ENCODE measurements at places on chromosomes 16 and 17.

DNA sequence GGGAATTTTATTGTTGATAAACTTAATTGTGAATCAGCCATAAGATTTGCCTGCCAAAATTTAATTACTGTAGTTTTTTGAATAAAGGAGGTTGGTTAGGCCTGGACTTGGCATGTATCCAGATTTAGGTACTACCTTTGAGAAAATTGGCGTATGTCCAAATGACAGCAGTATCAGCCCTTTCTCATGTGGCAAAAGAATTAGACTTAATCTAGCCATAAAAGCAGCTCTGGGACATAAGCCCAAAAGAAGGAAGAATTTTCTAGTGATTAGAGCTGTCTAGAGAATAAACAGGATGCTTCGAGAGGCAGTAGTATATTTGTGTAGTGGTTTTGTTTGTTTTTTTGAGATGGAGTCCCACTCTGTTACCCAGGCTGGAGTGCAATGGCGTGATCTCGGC is 27.7 kb downstream of the PPM1E start:
- no peak for ATAC-seq

DNA sequence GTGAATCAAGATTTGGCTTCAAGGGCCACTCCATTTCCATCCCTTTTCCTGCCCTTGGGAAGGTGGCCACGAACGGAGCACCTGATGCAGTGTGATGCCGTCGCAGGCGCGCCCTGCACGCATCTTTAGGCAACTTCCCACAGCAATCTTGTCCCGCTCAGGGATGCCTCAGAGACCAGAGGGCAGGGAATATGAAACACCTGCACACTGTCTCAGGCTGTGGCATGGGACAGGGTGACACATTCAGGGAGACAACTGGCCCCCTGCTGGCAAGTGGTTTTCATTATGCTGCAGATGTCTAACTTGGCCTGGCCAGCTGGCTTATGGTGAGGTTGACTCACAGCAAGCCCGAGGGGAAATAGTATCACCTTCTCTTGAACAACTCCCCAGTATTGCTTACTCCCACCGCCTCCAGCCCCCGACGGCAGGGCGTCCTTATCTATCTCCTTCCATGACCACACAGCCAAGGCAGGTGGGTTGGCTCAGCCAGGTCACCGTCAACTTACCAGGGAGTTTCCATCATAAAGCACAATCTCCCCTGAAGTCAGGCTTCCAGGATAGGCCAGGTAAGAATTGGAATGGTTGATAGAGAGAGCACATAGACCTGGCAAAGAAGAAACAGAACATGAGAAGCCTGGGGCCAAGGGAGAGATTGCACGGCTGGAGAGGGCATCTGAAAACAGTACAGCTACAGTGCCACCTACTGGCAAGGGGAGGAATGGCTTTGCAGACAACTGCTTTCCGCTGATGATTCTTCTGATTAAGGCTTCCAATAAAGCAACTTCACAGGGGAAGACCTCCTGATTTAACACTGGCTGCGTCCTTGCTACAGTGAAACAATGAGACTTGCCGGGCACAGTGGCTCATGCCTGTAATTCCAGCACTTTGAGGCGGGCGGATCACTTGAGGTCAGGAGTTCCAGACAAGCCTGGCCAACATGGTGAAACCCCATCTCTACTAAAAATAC is 21.1 kb downstream of the WIPI1 start:
- ATAC-seq = peak; percentile 65

DNA sequence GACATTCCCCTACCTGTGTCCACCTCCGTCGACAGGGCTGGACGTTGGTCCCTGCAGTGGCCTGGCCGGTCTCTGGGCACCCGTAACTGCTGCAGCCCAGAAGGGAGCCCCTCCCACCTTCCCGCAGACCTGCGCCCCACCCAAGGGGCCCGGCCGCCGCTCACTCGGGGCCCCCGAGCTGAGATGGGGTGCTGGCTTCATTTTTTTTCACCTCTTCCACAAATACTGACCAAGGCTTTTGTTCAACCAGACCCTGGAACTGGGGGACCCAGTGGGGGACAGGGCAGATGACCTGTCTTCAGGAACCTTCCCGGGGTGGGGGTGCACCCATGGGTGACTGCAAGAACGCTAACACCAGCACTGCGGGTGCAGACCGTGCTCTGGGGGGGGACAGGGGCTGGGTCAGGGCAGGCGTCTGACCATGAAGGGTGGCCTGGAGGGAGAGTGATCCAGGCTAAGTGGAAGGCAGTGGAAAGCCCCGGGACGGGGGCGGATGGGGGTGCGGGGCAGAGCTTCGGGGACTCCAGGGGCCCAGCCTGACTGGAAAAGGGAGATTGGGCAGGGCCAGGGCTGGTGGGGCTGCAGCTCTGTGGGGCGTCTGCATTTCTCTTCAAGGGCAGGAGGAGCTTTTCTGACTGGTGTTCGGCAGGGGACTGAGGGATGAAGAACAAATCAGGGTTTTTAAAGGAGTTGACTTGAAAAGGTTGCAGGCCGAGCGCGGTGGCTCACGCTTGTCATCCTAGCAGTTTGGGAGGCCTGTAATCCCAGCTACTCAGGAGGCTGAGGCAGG is 42.3 kb downstream of the SLC7A5 start:
- ATAC-seq = no peak

DNA sequence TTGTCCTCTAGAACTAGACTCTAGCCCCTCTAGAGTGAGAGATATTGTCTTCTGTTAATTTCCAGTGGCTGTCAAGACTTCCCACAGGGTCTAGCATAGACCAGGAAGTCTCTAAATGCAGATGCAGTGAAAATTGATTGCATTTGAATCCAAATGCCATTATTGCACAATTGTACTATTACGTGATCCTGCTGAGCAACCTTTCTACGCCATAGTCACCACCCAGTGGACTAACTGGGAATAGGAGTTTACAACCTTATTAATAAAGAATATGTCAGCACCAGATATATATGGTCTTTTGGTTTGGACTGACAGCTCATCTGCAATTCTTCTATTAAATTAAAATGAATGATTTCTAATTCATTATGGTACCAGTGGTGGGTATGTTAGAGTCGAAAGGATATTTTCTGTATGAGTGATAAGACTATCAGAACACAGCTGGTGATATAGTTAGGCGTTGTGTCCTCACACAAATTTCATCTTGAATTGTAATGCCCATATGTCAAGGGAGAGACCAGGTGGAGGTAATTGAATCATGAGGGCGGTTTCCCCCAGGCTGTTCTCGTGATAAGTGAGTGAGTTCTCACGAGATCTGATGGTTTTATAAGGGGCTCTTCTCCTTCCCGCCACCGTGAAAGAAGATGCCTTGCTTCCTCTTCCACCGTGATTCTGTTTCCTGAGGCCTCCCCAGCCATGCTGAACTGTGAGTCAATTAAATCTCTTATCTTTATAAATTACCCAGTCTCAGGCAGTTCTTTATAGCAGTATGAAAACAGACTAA is 138.9 kb upstream of the CA10 start:
- no peak for ATAC-seq

GRCh38 chr16:59543641-59544040 is 809.5 kb upstream of the GOT2 start:
- no peak for ATAC-seq

DNA sequence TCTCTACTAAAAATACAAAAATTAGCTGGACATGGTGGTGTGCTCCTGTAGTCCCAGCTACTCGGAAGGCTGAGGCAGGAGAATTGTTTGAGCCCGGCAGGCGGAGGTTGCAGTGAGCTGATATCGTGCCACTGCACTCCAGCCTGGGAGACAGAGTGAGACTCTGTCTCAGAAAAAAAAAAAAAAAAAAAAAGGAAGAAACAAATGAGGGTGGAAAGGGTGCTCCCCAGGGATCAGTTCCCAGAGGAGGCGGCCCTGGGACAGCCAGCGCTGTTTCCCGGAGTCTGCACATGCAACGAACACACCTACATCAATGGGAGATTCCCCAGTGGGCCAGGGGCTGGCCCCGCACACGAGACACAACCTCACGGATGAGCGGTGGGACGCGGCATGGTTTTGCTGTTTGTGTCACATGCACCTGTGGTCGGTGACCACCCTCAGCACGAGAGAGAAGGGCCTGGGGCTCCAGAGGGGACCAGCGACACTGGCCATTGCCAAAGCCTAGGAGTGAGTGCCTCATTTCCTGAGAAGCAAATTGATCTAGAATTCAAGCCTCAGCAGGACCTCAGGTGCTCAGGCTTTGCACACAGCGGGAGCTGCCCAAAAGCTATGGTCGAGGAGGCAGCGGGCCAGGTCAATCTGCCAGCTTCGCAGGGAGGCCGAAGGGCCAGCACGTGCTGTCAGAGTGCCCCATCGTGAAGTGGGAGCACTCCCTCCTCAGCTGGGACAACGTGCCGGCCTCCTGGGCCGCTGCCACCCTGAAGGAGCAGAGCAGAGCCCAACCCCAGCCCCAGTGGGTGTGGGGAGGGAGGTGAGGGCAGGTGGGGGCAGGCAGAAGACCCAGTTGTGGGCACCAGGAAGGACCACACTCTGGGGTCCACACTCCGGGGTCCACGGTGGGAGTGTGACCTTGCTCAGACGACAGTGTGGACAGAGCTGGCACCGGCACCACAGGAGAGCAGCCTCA is 13.8 kb upstream of the WDR45B start:
- ATAC-seq = no peak

GRCh38 chr17:57987581-57988300 is at the start of gene VEZF1:
VEZF1 (minus strand) TSS chr17:57988254; CDS start chr17:57988111, 143 bp downstream.
- peak; percentile 81 for ATAC-seq

- ATAC-seq = no peak
Observed at GRCh38 chr16:63530974-63531373, 1494.7 kb upstream of the CDH8 start.

DNA sequence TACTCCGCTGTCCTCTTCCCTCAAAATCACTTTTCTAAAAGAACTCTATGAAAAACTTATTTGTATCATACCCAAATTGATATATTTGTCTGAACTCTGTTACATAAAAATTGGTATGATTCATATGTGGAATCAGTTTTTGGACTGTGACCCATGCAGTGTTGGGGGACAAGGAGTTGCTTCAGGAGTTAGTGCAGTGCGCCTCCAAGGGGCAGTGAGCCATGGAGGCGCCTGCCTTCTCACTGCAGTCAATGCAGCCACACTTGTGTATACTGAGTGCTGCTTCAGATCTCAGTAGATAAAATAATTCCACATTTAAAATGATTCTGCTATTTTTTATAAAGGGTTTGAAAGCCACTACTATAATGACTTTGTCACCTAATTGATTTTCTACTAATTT is 32.5 kb downstream of the DGKE start:
- ATAC-seq = no peak

- no peak for ATAC-seq
Observed at GRCh38 chr17:64038331-64039105, 18.1 kb upstream of the ICAM2 start.

DNA sequence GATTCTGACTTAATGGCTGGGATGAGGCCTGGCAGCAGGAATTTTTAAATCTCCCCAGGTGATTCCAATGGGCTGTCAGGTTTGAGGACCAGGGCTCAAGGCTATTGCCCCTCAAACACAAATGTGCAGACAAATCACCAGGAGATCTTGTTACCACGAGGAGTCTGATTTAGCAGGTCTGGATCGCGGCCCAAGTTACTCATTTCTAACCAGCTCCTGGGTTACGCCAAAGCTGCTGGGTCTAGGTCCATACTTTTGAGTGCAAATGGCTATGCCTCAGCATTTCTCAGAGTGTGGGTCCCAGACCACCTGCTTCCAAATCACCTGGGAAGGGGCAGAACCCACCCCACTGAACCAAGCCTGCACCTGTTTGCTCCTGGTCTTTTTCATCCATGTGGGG is 33.1 kb downstream of the CNGB1 start:
- no peak for ATAC-seq

GRCh38 chr16:71929048-71929447 is 33.7 kb downstream of the IST1 start:
- ATAC-seq = peak; percentile 63

GRCh38 chr16:30867747-30868146 is 26.1 kb downstream of the BCL7C start:
- ATAC-seq = no peak

DNA sequence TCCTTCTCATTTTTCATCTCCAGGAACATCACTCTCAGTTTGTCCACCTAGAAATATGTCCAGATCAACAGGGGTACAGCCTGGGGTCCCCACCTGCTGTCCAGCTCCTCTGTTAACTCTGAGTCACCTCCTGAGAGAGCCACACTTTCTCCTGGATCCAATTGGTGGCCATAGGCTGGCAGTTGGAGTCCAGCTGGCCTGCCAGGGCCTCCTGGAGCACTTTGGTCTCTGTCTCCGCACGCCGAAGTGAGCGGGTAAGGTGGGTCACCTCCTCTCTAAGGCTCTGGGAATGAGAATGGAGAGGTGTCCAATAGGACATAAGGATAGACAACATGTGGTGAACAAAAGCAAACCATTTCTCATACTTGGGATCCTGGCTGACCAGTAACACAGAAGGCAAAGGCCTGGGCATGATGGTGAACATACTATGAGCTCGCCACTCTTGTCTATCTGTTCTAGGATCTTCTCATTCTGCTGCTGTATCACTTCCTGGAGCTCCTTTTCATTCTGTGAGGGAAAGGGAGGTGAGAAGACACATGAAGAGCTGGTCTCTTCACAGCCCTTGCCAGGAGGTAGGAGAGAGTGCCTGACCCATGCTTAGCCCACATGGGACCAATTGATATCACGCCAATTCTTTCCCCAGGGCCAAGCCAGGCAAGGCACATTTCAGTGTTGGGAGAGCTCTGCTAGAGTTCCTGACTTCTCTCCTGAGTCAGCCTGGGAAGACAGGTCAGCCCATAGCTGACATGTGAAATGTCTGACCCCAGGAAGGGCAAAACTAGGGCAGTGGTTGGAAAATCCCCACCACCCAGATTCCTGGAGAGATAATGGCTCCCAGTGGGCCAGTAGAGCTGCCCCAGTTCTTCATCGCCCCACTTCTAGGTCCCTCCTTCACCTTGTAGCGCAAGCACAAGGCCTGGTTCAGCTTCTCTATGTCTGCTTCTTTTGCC is 1.8 kb upstream of the ALDOC start:
- ATAC-seq = no peak

DNA sequence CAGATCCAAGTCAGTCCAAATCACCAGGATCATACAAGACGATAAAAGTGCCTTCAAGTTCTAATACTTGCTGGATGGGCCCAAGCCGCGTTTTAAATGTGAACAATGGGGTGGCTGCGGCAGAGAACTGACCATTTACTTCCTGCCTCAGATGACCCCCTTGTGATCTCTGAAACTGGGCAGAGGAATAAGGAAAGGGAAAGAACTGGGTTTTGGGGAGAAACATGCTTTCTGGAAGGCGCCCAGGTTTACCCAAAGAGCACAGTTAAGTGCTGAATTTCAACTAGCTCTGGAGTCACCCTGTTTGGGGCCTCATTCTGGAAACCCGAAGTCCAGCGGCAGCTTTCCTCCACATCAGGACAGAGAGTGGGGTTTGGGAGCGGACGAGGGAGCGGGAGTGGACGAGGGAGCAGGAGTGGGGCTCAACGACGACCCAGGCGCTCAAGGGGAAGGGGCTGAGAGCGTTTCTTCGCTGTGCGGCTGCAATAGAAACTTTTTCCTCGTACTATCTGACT is 1.6 kb downstream of the FAM20A start:
- no peak for ATAC-seq

GRCh38 chr16:73323880-73324279 is 276.0 kb upstream of the ZFHX3 start:
- no peak for ATAC-seq

Data from gastroesophageal sphincter (tissue), 4 donors.